CD4-positive, alpha-beta T cell treated with Interferon alpha-2 for 1 hour (primary cell): ENCODE measurements at places on chromosomes 4 and X.
A peak's percentile ranks its signal among the peaks of the same experiment; 100 is the strongest.

GRCh38 chr4:52244103-52244775, 193.1 kb downstream of the SPATA18 start:
- DNase-seq, result no peak

DNA sequence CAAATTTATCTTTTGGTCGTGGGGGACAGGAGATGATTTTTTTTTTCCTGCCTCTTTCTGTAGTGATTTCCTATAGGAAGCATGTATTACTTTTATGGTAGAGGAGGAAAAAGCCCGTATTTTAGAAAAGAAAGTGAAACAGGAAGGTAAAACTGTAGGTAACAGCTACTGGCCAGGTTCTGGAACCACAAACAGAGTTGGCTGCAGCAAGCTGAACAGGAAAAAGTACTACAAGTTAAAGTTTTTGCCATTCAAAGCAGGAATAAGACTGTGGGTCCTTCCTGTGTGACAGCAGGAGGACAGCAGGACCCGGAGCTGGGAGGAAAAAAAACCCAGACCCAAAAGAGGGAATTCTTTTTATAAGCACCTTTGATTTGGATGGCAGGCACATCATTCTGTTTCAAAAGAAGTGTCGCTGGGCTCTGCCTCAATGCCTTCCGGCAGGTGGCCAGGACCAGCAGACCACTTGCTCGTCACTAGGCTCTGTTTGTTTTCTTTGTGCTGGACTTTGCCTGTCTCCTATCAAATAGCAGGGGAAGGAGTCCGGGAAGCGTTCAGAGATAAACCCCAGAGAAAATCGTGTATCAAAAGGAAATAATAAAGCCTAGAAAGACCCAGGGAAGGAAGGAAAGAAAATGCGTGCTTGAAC, 277.9 kb downstream of the ADGRA3 start:
- DNase-seq, result no peak

DNA sequence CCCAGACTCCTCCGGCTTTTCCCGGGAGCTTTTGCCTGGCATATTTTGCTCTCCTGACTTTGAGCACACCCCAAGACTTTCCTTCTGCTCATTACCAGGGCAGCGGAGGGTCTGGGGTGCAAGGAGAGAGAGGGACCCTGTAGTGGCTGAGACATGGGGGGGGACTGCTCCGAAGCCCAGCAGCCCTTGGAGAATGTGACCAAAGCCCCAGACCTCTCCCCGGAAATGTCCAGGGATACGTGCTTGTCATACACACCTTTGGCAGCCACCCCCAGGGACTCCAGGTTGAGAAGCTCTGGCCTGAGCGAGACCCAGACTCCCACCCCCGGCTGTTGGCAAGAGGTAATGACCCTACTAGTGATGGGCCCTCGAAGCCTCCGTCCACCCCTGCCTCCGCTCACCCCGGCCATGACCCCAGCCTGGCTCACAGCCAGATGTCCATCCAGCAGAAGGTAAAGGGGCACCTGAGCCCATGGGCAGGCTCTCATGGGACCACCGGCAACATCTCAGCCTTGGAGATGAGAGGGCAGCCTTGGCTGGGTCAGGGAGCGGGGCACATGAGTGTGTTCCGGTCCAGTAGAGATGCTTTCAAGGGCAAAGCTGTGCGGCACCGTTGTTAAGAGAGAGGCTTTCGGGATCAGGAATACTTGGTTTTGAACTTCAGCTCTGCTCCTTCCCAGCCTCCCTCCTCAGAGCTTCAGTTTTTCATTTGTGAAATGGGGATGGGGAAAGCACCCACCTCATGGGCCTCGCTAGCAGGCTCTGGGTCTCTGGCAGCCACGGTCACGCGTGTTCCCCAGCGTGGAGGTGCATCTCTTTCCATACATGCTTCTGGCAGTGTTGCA, 2.0 kb downstream of the PSAPL1 start:
- DNase-seq, result no peak

DNA sequence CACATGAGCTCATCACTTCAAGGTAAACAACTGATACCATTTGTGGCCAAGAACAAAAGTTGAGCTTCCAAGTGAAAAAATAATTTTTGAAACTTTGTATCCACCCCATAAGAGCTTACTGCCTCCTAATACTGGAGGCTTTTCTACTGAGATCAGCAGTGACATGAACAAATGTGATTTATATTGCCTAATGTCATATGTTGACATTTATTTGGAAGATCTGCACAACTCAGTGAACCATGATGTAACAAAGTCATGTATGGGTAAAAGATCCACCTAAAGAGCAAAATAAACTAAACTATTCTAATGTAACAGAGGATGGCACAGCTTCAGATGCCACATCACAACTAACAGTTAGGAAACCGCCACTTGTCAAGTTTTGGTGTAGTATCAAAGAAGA, 65.8 kb downstream of the AFAP1 start:
- no peak for DNase-seq

- DNase-seq, result peak; percentile 9
Observed at GRCh38 chr4:82275431-82276331, 98.1 kb downstream of the HNRNPD start.

DNA sequence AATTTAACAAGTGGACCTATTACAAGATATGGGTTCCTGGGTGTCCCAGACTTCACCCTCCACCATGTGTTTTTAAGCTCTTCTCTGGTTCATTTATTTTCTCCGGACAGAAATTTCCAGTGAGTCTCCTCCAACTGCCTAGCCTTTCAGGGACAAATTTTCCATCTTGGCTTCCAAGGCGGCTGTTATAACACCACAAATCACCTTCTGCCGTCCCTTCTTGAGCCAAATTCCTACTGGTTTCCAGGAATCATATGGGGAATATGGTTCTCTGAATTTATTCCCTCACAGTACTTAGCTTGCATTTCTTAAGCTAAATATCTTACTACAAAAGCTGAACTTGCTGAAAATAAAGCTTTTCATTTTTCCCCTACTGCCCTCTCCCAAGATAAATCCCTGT, 18.8 kb downstream of the NEXMIF start:
- no peak for DNase-seq

DNA sequence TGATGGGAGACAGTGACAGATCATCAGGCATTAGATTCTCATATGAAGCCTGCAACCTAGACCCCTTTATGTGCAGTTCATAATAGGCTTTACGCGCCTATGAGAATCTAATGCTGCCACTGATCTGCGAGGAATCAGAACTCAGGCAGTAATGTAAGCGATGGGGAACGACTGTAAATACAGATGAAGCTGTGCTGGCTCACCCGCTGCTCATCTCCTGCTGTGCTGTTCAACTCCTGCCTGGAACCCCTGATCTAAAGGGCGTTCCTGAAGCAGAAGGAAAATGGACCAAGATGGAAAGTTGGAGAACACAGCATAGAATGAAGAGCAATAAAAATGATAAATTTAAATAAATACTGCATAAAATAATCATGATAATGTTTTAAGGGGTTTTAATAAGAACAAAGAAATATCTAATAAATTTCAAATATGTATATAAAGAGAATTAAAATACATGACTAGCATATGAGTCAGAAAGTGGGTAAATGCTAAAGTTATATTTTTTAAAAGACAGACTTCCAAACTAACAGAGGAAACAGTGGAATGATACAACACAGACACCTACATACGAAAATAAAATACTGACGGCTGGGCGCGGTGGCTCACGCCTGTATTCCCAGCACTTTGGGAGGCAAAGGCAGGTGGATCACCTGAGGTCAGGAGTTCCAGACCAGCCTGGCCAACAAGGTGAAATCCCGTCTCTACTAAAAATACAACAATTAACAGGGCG, 59.2 kb downstream of the RBM47 start:
- DNase-seq, result no peak

DNA sequence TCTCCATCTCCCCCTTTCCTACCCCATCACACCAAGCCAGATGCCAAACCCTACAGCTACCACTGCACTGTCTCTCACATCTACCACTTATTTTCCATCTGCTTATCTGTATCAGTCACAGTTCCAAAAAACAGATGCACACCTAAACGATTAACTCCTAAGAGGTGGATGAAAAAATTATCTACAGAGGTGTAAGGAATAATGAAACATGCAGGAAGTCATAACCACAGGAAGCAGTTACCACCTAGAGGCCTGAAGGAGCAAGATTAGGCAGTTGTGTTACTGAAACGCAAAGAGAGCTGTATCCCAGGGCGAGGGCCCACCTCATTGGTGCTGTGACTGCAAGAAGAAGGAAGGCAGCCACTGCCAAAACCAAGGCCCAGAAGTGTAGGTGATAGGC, 87.8 kb upstream of the FAM241A start:
- no peak for DNase-seq

GRCh38 chr4:150600812-150601445, 19.0 kb downstream of the MAB21L2 start:
- no peak for DNase-seq

DNA sequence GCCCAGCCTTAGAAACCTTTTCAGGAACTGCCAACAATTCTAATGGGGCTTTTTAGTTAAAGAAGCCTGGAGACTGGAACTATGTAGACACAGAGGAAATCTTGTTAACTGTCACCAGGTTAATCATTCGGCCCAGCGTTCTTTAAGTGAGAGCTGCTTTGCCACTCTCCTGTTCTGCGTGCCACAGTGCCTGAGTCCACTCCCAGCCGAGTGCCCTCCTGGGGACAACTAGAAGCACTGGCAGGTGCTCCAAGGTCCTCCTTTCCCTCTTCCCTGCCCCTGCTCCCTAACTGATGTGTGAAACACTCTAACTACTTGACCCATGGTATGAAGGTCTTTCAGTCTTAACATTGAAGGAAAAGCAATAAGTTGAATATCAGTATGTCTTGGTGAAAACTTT, 151.2 kb upstream of the TLL1 start:
- DNase-seq, result no peak

DNA sequence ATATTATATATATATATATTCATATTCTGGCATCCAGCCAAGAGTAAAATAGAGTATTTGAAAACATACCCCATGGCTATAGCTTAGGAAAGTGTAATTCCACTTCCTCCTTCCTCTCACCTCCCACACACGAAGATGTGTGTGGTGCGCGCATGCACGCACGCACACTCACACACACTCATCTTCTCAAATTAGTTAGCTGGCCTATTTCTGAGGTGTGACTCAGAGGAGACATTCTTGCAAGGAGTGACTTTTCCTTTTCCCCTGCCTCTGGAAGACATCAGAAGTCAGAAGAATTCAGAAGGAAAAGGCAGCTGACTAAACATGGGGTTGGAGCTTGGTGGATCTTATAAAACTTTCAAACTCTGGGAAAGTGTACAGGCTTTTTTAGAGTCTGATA, 8.8 kb downstream of the ENPEP start:
- DNase-seq, result no peak

DNA sequence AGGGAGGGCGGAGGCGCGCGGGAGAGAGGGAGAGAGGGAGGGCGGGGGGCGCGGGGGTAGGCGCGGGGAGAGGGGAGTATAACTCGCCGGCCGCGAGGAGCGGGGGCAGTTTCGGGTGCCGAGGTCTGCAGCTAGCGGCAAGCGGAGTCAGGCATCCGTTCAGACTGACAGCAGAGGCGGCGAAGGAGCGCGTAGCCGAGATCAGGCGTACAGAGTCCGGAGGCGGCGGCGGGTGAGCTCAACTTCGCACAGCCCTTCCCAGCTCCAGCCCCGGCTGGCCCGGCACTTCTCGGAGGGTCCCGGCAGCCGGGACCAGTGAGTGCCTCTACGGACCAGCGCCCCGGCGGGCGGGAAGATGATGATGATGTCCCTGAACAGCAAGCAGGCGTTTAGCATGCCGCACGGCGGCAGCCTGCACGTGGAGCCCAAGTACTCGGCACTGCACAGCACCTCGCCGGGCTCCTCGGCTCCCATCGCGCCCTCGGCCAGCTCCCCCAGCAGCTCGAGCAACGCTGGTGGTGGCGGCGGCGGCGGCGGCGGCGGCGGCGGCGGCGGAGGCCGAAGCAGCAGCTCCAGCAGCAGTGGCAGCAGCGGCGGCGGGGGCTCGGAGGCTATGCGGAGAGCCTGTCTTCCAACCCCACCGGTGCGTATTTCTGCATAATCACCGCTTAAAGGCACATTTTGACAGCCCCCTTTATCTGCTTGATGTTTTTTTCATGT, at the start of gene POU4F2:
TSS of gene POU4F2 (plus strand) at position 108 of the 720 bp plus-strand sequence. CDS start at position 356, 248 bp downstream.
- DNase-seq, result no peak

DNA sequence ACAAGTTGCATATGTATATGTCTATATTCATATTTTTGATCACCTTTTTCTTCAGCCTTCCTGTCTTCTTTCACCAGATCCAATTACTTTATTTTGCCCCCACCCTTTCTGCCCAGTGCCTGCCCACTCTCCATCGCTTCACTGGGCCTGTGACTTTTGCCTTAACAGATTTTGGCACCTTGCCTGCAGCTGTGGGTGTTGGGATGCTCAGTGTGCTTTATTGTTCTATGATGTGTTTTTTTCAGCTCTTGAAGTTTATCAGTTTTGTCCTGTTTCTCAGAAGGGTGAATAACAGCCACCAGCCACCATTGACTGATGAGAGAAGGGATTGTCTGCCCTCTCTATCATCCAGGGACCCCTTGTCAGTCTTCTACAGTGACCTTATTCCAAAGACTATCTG, 77.2 kb upstream of the GALNT7 start:
- DNase-seq, result no peak

- no peak for DNase-seq
Observed at GRCh38 chr4:62196338-62196737, 996.2 kb downstream of the ADGRL3 start.

GRCh38 chrX:109843963-109844751, 111.1 kb upstream of the ACSL4 start:
- DNase-seq, result no peak

DNA sequence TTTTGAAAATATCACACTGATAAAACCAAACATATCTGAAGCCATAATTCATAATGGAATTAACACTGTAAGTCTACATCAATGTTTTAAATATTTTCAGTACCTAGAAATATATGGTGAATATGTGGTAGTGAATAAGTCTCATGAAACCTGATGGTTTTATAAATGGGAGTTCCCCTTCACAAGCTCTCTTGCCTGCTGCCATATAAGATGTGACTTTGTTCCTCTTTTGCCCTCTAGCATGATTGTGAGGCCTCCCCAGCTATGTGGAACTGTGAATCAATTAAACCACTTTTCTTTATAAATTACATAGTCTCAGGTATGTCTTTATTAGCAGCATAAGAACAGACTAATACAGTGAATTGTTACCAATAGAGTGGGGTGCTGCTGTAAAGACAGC, 536.8 kb upstream of the GALNT7 start:
- no peak for DNase-seq

- no peak for DNase-seq
Observed at GRCh38 chr4:146981651-146982050, 36.0 kb upstream of the TTC29 start.

- DNase-seq, result peak; percentile 44
Observed at GRCh38 chr4:70722199-70722791, 531 bp downstream of the RUFY3 start.

DNA sequence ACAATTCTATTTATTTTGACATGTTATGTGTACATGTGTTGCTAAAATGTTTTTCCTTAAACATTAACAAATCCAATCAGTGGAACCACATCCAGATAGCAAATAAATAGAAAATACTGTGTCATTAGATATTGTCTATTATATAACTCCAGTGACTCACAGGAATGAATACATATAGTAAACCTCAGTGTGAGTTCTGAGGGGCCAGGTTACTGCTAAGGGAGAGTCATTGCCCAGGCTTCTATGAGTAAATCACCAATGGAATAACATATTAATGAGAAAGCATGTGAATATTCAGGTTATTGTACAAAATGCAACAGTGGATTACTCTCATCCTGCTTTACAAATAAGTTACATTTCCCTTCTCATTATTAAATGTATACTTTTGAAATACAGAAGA, 27.2 kb downstream of the TACR3 start:
- no peak for DNase-seq
